ENCODE measurements at places on chromosomes 5 and 9. TPM values are rescaled to one million over a fixed set of nuclear protein-coding genes. Genes with fewer than 3 reads are reported as not detected.

DNA sequence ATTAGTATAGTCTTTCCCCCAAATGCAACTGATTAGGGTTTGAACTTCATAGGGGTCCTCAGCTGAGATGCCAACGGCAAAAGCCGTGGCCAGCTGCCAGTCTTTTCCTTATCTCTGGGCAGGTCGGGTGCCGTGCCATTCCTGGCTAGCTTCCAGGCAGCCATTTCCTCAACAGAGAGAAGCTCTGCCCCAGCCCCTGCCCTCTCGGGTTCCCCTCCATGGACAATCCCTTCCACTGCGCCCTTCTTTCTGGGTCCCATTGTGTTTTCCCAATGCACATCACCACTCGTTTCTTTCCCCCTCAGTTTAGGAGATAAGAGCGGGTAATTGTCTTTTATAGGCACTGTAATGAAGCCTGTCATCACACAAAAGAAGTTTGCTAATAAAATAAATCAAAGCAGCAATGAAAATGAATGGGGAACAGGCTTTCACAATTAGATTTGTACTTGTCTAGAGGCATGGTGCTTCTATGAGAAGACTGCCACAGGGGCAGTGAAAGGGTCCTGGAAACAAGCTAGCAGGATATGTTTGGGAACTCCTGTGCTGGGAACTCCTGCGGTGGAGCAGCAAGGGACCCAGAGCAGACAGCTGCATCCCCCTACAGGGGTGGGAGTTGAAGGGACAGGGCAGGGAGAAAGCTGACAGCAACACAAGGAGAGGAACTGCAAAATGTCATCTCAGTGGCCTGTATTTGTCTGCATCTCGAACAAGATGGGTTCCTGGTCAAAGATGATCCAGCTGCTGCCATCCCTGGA is 48.0 kb upstream of the SAP30L start:
- H3K4me3 ChIP-seq, result no peak overlapping the region
- no peak overlapping the region for H3K27ac ChIP-seq
- DNase-seq, result no peak
- no peaks in the 10 kb centered on the region for H3K27me3 ChIP-seq

GRCh38 chr9:93699650-93700049 is 123.3 kb downstream of the PHF2 start:
- H3K36me3 ChIP-seq, result no peaks in the 10 kb centered on the region
- H3K27me3 ChIP-seq, result no peaks in the 10 kb centered on the region
- no peak overlapping the region for H3K4me3 ChIP-seq
- H3K4me1 ChIP-seq, result no peaks in the 10 kb centered on the region

DNA sequence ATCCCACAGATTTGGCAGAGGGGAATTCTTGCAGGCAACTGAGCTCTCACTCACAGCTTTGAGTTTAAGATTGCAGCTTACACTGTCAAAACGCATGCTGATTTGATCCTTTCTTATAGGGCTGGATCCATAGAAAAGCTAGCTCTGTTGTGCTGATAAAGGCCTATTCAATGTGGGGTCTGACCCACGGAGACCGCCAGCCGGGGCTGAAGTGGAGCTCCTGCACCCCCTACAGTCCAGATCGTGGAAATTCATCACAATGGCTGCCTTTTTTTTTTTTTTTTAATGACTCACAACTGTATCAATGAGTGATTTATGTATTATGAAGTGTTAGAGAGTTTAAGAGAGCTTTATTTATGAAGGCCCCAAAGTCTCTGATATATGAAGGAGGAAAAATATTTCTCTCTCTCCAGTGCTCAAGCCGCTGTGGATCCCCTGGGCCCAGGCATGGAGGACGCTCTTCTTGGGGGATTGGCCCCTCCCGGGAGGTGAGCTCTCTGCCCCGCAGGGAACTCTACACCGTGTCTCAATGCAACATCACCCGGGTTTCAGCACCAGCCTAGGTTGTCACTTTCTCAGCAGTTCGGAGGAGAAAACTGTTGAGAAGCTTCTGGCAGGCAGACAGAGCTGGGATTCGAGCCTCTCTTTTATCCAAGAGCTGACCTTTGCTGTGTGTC is 700.2 kb downstream of the IRX1 start:
- H3K27me3 ChIP-seq, result no peaks in the 10 kb centered on the region
- H3K4me1 ChIP-seq, result no peaks in the 10 kb centered on the region
- H3K36me3 ChIP-seq, result no peaks in the 10 kb centered on the region
- DNase-seq, result no peak
- H3K4me3 ChIP-seq, result no peak overlapping the region
- H3K27ac ChIP-seq, result no peak overlapping the region

DNA sequence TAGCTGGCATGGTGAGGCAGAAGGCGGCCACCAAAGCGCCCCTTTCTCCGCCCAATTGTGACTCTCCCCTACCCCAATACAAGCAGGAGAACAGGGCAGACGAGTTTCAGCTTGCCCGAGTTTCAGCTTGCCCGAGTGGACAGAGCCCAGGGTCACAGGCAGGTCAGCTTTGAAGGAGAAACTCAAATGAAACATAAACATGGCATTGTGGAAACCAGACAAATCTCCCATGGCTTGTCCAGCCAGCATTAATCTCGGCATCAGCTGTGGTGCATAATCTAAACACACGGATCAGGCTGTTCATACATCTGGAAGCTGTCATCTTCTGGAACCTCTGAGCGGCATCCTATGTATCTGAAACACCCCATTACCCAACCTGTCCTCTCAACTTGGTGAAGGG is 16.9 kb downstream of the PTCH1 start:
- no peak for DNase-seq
- no peak overlapping the region for H3K4me3 ChIP-seq
- H3K27ac ChIP-seq, result no peak overlapping the region

GRCh38 chr9:131826966-131827525 is 87.2 kb upstream of the RAPGEF1 start:
- H3K4me3 ChIP-seq, result no peak overlapping the region
- no peaks in the 10 kb centered on the region for H3K27me3 ChIP-seq
- H3K4me1 ChIP-seq, result no peaks in the 10 kb centered on the region
- H3K36me3 ChIP-seq, result no peaks in the 10 kb centered on the region
- no peak for DNase-seq
- H3K27ac ChIP-seq, result no peak overlapping the region

- no peak overlapping the region for H3K4me3 ChIP-seq
- no peaks in the 10 kb centered on the region for H3K27me3 ChIP-seq
- no peaks in the 10 kb centered on the region for H3K4me1 ChIP-seq
- no peak for DNase-seq
Observed at GRCh38 chr5:51838459-51838858, 455.2 kb downstream of the ISL1 start.

- no peak for DNase-seq
- H3K4me1 ChIP-seq, result no peaks in the 10 kb centered on the region
- no peaks in the 10 kb centered on the region for H3K36me3 ChIP-seq
- no peak overlapping the region for H3K27ac ChIP-seq
Observed at GRCh38 chr9:72930828-72931227, 22.0 kb downstream of the ALDH1A1 start.

GRCh38 chr9:2260417-2261306 is 245.5 kb downstream of the SMARCA2 start:
- no peak overlapping the region for H3K27ac ChIP-seq
- no peak for DNase-seq
- H3K4me3 ChIP-seq, result no peak overlapping the region
- H3K36me3 ChIP-seq, result no peaks in the 10 kb centered on the region
- no peaks in the 10 kb centered on the region for H3K4me1 ChIP-seq
- no peaks in the 10 kb centered on the region for H3K27me3 ChIP-seq

GRCh38 chr5:118628660-118629354 is 359.5 kb downstream of the DTWD2 start:
- no peaks in the 10 kb centered on the region for H3K4me1 ChIP-seq
- no peak overlapping the region for H3K27ac ChIP-seq
- H3K36me3 ChIP-seq, result no peaks in the 10 kb centered on the region

- no peak overlapping the region for H3K4me3 ChIP-seq
- no peak overlapping the region for H3K27ac ChIP-seq
- no peaks in the 10 kb centered on the region for H3K27me3 ChIP-seq
- no peak for DNase-seq
- H3K4me1 ChIP-seq, result no peaks in the 10 kb centered on the region
Observed at GRCh38 chr9:136936645-136937170, 7.8 kb downstream of the FBXW5 start.

The CMBL gene
- total RNA-seq, result 9.2 TPM

The CMYA5 gene
- total RNA-seq, result 5.0 TPM

The ITK gene
- total RNA-seq, result 3.4 TPM

The RNF38 gene
- total RNA-seq, result 30.8 TPM

The MED22 gene
- total RNA-seq, result 32.2 TPM
